ENCODE measurements at places on chromosomes 1 and 21. TPM values are rescaled to one million over a fixed set of nuclear protein-coding genes. Genes with fewer than 3 reads are reported as not detected.

PTPN22 gene
- total RNA-seq = 7.2 TPM

RIPK4 gene
- 15.7 TPM for total RNA-seq

ETV3L gene
- not detected for total RNA-seq

KLHDC9 gene
- total RNA-seq = 5.8 TPM

AADACL3 gene
- not detected for total RNA-seq

FBXO2 gene
- total RNA-seq = 1.3 TPM

COP1 gene
- total RNA-seq = 68.1 TPM

HSD3B2 gene
- not detected for total RNA-seq

C1orf141 gene
- not detected for total RNA-seq

TMEM82 gene
- not detected for total RNA-seq

LCE3E gene
- total RNA-seq = not detected

DNA sequence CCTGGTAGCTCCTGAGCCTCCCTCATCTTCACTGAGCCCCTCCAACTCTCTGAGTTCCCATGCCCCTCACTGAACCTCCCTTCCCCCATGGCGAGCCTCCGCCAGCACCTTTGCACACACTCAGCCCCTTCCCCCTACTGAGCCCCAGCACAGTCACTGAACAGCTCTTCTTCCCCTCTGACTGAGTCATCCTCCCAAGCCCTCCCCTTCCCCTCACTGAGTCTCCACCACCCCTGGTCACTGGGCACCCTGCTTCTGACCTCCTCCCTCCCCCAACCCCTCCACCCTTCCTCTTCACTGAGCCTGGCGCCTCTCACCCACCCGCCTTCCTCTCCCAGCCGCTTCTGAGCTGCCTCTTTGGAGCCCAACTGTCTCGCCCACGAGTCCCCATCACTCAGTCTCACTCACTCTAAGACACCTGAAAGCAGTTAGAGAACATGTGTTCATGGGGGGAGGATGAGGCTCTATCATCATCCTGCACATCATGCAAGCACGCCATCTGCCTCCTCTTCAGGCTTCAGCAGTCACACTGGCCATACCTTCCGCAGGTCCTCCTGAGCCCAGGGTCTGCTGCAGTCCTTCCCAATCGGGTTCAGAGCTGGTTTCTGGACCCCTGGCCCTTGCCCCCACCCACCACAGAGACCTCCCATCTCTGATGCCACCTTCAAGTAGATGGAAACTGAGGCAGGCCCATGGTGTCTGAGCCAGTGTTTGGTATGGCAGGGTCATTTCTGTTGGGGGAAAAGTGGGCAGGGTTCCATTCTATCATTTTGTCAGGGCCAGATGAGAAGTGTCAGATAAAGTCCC, 2.0 kb upstream of the TRNP1 start:
- DNase-seq = no peak

GRCh38 chr1:226457307-226457712, 49.4 kb upstream of the PARP1 start:
- no peak for DNase-seq

DNA sequence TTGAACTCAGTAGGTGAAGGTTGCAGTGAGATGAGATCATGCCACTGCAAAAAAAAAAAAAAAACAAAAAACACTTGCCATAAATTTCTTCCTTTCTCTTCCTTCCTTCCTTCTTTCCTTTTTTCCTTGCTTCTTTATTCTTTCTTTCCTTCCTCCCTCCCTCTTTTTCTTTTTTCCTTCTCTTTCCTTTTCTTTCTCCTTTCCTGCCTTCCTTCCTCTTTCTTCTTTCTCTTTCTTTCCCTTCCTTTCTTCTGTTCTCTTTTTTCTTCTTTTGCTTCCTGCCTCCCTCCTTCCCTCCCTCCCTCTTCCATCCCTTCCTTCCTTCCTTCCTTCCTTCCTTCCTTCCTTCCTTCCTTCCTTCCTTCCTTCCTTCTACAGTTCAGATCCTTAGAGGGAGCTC, 71.2 kb downstream of the LYPLAL1 start:
- no peak for DNase-seq

DNA sequence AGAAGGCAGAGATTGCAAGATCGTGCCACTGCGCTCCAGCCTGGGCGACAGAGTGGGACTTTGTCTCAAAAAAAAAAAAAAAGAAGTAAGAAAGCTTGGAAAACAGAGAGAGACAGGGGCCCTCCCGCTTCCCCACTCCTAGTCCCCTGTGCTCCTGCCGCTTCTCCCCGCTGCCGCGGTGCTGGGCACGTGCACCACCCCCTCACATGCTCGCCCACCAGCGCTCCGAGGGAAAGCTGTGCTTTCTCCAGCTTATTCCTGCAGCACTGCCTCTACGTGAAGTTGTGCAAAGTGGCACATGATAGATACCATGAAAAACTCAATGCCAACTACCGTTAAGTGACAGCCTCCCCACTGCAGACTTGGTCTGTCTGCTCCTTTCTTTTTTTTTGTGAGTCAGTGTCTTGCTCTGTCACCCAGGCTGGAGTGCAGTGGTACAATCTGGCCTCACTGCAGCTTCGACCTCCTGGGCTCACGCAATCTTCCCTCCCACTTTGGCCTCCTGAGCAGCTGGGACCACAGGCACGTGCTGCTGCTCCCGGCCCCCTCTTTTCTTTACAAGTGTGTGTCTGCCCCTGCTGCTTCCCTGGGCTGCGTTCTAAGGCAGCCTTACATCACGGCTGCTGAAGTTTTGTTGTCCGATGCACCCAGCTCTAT, 15.4 kb downstream of the SLX9 start:
- no peak for DNase-seq

DNA sequence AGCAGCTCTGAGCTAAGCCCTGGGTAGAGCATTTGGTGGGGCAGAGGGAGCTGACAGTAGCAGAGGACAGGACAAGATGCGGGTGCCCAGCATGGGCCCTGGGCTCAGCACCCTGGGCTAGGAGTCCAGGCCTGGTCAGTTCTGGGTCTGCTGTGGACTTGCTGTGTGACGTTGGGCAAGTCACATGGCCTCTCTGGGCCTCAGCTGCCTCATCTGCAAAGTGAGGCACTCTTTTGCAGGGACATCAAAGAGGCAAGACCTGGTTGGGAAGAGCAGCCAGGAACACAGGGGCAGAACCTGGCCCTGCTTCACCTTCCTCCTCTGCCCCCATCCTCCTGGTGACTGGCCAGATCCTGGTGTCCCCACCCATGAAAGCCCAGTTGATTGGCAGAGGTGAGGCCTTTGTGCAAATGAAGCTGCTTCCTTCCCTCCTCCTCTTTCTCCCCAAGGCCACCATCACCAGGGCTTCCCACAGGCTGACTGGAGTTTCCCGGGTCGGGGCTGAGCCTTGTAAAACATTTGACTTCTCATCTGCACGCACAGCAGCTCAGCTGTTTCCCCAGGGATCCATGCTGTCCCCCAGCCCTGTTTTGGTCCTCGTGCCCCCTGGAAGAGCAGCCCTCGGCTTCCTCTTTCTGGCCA, 350.5 kb downstream of the MATN1 start:
- no peak for DNase-seq

- DNase-seq = no peak
Observed at GRCh38 chr1:10685808-10686403, 110.5 kb downstream of the CASZ1 start.

GRCh38 chr1:226327761-226328162, 18.8 kb upstream of the LIN9 start:
- DNase-seq = no peak

DNA sequence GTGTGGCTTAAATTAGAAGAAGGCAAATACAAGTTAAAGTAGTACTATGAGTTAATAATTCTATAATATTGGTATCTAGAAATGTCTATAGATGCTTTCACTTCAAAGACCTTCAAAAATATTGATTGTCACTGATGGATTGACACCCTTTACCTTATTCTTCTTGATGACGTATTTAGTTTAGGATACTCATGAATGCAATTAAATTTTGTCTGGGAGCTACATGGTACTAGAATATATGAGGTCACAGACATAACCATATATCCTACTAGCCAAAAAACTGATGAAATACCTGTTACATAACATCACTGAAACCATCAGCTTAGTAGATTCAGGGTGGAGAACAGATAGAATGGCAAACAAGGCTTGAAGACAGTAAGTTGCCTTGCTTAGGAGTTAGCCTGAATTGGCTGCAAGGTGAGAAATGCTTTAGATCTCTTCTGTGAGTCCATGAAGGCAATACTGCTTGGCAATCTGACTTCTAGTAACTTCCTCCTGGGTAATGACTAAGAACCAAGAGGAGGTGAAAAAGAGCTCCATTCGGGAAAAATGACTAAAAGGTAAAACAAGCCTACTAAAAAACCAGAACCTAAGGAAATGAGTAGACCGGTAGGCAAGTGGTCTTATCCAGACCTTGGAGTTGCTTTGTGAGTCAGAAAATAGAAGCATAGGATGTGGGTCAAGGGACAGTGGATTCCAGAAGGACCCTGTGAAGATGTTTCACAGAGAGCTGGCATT, 16.9 kb upstream of the ARHGAP29 start:
- DNase-seq = no peak

GRCh38 chr1:160351629-160352028, 8.4 kb downstream of the NCSTN start:
- DNase-seq = no peak

- DNase-seq = no peak
Observed at GRCh38 chr1:113732802-113733201, 26.5 kb downstream of the PHTF1 start.

DNA sequence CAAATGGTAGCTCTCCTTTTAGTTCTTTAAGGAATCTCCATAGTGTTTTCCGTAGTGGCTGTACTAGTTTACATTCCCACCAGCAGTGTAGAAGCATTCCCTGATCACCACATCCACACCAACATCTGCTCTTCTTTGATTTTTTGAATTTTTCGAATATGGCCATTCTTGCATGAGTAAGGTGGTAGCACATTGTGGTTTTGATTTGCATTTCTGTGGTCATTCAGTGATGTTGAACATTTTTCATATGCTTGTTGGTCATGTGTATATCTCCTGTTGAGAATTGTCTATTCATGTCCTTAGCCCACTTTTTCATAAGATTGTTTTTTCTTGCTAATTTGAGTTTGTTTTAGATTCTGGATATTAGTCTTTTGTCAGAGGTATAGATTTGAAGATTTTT, 84.6 kb upstream of the B3GALT2 start:
- DNase-seq = no peak

DNA sequence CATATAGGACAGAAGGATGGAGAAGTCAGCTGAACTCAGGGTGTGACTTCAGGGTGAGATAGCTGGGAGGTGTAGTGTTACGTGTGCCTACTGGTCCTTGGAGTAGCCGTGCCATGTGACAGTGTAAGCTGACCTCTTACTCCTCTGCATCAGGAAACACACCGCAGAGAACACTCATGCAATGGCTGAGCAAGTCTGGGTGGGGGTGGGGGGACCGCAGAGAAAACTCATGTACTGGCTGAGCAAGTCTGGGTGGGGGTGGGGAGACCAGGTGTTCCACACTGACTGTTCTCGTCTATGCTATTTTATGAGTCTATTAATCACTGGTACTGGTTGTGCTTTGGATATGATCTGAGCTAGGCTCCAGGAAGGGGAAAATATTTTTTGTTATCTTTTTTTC, 233.1 kb downstream of the PAPPA2 start:
- DNase-seq = no peak

DNA sequence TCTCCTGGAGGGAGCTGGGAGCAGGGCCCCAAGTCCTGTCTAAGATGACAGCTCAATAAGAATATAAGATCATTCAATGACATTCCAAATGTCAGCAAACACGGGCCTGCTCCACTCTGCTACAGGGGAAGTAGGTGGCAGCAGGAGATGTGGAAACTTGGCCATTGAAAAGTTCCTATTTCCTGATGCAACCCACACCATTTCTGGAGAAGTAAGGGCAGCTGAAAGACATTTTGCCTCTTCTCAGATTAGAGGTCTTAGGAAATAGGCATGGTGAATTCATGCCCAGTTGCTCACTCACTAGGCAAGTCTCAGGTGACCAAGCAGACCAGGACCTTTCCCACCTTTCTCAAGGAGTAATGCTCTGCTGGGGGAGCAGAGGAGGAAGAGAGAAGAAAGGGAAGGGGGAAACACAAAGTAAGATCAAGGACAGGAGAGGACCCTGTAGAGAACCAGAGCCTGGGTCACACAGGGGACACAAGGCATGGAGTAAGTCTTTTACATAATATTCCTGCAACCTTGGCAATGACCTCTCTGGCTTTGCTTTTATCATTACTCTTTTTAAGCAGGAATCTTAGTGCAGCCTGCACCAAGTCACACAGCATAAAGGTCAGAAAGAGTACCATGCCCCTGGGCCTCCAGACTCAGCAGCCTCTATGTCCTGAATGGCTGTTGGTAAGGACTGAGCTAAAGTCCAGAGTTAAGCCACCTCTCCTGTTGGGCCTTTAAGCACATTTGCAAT, 68.9 kb downstream of the DMAP1 start:
- no peak for DNase-seq

Data from breast epithelium (tissue), 4 donors.